ENCODE measurements at places on chromosomes 12 and 14.

- no peak for DNase-seq
Observed at GRCh38 chr12:117468016-117468415, 106.6 kb upstream of the NOS1 start.

DNA sequence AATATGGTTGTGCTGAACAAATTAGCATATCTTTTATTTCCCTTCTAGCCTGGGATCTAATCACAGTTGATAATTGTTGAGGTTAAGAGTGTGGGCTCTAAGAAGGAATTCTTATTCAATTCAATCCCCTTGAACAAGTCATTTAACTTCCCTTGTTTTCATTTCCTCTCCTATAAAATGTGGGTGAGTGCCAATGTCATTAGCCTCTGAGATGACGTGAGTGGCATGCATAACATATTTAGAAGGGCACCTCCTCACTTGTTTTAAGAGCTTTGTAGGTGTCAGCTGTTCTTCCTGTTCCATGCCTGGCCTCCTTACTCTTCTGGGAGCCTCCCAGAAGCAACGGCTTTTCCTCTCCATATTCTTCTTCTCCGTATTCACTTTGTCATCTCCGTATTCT, 155.4 kb upstream of the NEDD1 start:
- DNase-seq: no peak

- DNase-seq: no peak
Observed at GRCh38 chr12:92786045-92786444, 83.3 kb downstream of the PLEKHG7 start.

- no peak for DNase-seq
Observed at GRCh38 chr12:118853634-118854033, 127.7 kb upstream of the SRRM4 start.

DNA sequence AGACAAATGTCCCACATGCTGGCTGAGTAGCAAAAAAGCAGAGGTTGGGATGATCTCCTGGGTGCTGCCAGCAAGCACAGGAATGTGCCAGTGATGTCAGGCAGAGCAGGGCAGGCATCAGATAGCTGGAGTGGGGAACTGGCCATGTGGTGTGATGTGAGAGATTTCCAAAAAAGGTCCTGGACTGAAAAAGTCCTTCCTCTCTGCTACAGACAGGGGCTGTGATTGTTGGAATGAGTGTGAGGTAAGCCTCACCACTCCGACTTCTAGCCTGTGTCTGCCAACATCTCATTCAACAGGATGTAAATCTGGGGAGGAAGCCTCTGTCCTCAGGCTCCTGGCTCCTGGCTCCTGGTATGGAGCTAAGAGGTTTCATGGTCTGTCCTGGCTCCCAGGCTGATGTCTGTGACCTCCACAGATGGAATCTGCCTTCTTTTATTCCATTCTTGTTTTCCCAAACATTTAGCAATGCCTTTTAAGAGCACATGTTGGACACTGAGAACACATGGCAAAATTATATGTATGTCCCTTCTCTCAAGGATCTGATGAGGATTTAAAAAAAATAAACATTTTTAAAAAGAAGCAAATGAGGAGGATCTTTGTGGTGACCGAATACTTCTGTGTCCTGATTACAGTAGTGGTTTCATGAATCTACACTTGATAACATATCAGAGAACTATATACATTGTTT, 50.1 kb upstream of the STK38L start:
- DNase-seq: no peak

DNA sequence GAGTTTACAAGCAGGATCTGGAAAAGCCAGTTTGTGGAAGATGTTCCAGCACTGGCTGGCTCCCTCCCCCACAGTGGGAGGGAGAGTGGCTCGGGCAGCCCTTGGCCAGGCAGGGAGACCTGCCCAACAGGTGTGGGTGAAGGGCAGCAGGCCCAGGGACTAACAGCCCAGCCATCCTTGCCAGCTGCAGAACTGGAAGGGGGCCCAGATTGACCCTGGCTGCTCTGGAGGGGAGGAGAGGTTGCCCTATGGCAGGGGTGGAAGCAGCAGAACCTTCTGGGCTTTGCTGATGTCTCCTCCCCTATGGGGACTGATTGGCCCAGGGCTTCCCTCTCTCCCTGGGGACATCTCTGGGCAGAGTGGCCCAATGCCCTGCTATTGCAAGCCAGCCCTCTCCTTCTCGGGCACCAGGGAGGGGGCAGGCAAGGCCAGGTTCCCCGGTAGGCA, 20.5 kb downstream of the IRF2BPL start:
- DNase-seq: no peak

DNA sequence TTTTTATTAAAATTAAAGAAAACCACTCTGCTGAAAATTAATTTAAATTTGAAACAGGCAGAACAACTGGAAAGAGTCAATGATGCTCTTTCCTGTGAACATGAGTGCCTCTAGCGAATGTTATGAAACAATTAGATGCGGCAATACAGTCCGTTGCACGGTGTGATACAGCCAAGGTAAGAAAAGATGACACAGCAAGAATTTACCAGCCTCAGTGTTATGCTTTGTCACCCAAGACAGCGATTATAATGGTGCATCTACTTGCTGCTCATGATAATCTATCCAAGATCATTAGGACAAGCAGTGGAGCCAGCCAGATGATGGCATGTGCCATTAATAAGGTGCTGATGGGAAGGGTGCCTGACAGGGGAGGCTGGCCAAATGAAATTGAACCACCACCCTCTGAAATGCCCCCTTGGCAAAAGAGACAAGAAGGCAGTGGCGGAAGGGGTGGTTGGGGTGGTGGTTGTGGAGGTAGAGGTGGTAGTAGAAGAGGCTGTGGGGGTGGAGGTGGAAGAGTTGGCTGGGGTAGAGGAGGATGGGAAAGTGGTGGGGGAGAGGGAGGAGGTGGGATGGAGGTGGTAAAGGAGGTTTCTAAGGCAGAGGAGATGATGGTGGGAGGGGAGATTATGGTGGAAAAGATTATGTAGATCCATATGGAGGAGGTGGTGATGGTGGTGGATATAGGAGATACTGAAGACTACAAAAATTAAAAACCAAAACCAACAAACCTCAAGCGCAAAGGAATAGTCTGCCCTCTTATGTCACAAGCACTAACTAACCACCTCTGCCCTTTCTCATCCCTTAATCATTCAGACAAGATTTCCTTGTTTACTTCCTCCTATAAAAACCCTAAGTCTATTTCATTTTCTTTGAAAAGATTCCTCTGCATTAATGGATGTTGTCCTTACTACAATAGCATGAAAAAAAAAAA, 4.0 kb upstream of the RESF1 start:
- no peak for DNase-seq

GRCh38 chr14:43175896-43176295, 1331.2 kb downstream of the FSCB start:
- DNase-seq: no peak

DNA sequence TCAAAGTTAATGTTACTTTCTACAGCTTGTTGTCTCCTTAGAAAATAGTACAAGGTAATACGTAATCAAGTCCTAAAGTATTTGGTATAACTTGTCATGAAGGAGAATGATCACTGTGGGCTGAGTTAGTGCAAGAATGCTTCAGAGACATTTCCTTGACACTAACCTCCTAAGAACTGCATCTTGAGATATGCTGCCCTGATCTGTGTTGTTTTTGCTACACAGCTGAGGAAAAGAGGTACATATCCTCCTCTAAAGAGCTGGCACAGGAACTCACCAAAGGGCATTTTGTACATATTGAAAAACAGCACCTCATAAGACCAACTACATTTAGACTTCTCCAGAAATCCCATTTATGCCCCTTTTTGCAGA, 28.7 kb downstream of the RAP1B start:
- no peak for DNase-seq

GRCh38 chr14:99654235-99654985, 9.5 kb downstream of the HHIPL1 start:
- DNase-seq: no peak

DNA sequence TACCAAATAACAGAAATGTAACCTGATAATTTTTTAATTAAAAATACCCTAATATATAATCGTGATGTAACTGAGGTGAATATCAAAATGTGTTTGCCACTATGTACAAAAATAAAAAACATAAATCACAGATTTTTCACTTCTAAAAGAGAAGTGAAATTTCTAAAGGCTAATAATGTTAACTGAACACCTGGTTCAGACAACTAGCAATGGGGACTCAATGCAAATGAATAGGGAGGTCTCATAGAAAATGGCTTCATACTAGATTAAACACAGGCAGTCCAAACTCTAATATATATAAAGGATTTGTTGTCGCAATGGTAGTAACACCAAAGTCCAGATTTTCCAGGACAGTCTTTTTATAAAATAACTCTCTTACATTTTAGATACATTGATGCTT, 365.4 kb upstream of the ATP2B1 start:
- DNase-seq: no peak

GRCh38 chr14:20138520-20138919, at the start of gene OR4N5:
Gene OR4N5, plus strand, starts transcription at chr14:20138820. Its CDS starts 4,916 bp downstream, at chr14:20143736.
- no peak for DNase-seq

- peak; percentile 43 for DNase-seq
Observed at GRCh38 chr14:52325126-52325525, 11.0 kb downstream of the PTGER2 start.

DNA sequence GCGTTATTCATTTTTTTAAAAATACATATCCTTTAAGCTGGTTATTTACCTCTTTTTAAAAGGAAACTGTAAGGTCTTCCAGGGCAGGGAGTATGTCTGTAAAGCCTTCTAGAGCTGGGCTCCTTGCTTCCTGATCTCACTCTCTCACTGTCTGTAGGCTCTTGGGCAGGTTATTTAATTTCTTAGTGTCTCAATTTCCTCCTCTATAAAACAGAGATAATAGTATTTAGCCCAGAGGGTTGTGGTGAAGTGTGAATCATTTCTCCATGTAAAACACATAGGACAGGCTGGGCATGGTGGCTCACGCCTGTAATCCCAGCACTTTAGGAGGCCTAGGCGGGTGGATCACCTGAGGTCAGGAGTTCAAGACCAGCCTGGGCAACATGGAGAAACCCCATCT, 25.9 kb upstream of the LTA4H start:
- no peak for DNase-seq

GRCh38 chr14:63896278-63896720, 43.5 kb downstream of the SYNE2 start:
- DNase-seq: no peak

DNA sequence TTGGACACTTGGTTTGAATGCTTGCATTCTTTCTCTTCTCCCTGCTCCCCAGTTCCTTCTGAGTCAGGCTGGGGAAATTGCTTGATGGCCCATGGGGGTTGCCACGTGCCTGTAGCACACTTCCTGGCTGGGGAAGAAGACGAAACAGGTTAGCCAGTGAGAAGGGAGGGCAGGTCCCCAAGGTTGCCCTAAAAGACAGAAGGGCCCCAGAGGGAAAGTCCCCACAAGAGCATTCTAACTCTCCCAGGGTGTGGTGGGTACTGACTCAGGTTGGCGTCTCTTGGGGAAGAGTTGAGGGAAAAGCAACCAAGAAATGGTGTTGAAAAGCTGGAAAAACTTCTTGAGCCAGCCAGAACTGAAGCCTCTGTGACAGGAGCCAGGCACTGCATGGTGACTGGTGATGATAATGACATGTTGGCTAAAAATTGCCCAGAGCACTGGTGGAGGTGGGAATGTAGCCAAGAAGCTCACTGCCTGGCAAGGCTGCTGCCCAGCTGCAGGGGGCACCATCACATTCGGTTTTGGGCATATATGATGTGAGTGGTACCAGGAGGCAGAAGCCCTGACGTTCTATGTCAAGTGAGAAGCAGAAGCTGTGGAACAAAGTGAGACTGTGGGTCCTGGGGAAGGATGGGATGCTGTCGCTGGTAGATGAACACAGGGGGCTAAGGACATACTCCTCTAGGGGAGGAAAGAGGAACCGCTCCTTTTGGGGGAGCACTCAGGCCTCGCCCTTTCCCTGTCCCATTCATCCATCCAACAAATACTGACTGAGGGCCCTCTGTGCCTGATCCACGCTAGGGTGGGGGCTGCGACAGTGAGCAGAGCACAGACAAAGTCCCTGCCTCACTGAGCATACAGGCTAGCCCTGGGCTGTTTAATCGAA, 8.1 kb upstream of the RABGGTA start:
- DNase-seq: peak; percentile 51

- peak; percentile 52 for DNase-seq
Observed at GRCh38 chr12:31732926-31733548, 4.2 kb upstream of the AMN1 start.

GRCh38 chr12:11075642-11076041, 13.5 kb upstream of the TAS2R46 start:
- DNase-seq: no peak

- no peak for DNase-seq
Observed at GRCh38 chr14:54639611-54640010, 72.7 kb downstream of the SAMD4A start.

GRCh38 chr12:2895511-2895910, 4.8 kb downstream of the TULP3 start:
- no peak for DNase-seq

DNA sequence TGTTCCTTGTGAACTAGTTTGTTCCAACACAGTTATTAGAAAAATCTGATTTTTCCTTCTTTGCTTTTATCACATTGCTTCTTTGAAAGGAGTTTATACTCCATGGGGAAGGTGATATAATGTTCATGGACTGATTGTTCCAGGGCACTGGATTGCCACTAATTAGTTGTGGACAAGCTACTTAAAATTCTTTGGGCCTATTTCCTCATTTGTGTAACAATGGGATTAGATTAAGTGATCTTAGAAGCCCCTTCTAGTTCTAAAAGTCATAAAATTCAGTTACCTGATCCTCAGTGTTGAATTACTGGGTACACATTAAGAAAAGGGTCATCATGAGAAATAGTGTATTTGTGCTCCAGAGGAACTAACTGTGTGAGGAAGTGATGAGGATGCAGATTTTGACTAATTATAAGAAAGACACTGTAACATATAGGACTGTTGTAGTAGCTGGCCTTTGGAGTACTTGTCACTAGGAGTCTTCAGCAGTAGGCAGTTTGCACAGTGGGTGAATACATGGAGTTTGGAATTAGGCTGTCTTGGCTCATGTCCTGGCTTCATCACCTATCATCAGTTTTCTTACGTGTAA, 82.2 kb downstream of the MIA2 start:
- DNase-seq: no peak

GRCh38 chr14:57382283-57382682, 8.1 kb upstream of the NAA30 start:
- no peak for DNase-seq

DNA sequence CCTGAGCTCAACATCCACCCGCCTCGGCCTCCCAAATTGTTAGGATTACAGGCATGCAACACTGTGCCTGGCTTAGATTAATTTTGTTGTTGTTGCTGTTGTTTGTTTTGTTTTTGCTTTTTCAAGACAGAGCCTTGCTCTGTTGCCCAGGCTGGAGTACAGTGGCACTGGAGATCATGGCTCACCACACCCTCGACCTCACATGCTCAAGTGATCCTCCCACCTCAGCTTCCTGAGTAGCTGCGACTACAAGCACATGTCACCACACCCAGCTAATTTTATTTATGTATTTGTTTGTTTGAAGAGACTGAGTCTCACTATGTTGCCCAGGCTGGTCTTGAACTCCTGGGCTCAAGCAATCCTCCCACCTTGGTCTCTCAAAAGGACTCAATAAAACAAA, 26.7 kb downstream of the CRY1 start:
- DNase-seq: no peak

- no peak for DNase-seq
Observed at GRCh38 chr12:86914721-86915120, 658.5 kb upstream of the MGAT4C start.
